ENCODE measurements at places on chromosomes 2 and 18.

- no peak for DNase-seq
These were observed 54.7 kb upstream of the UBE2E3 start for GRCh38 chr2:180925700-180926099.

GRCh38 chr2:129849559-129850160 is 129.8 kb upstream of the RAB6C start:
- DNase-seq = peak; percentile 52

GRCh38 chr18:48818329-48819254 is 132.2 kb downstream of the SMAD7 start:
- no peak for DNase-seq

DNA sequence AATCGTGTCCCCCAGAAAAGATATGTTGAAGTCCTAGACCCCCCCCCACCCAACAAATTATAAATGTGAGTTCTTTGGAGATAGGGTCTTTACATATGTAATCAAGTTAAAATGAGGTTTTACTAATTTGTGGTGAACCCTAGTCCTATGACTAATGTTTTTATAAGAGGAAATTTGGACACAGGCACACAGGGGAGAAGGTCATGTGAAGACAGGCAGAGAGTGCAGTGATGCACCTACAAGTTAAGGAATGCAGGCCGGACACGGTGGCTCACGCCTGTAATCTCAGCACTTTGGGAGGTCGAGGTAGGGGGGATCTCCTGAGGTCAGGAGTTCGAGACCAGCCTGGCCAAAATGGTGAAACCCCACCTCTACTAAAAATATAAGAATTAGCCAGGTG is 5.8 kb upstream of the PMAIP1 start:
- DNase-seq = no peak

DNA sequence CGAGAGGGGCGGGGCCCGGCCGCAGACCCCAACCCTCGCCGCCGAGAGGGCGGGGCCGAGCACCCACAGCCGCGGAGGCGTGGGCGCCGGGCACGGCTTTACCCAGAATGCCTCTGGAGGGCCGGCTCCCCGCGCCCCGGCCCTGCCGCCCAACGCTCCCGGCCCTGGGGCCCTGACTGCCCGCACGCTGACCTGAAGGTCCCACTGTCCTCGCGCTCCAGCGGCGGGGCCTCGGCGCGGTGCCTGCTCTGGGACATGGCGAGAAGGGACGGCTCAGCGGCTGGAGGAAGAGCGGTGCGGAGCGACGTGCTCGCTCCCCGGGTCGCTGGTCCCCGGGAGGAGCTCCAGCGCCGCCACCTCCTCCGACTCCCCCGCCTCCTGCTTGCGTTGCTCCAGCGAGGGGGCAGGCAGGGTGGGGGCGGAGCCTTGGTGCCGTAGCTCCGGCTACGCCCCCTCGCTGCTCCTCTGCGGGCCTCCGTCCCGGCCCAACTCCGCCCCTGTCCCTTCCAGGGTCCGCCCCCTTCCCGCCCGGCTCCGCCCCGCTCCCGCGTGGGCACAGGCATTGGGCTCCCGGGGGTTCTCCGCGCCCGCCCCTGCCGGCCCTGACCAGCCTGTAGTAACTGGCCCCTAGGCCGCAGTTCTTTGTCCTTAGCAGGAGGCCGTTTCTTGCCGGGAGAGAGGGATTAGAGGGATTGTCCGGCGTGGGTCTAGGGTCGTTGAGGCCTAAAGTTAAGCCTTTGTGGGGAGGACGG is at the start of the genes PJVK and PRKRA:
TSS of gene PJVK (plus strand) at position 605 of the 752 bp plus-strand sequence. CDS start 2,032 bp downstream, outside the sequence.
TSS of gene PRKRA (minus strand) at position 402 of the 752 bp plus-strand sequence. CDS start at position 257, 145 bp downstream.
- DNase-seq = peak; percentile 99

- DNase-seq = no peak
These were observed 194.3 kb downstream of the MYCN start for GRCh38 chr2:16134436-16135165.

GRCh38 chr2:55001716-55002115 is 48.5 kb downstream of the RTN4 start:
- no peak for DNase-seq

DNA sequence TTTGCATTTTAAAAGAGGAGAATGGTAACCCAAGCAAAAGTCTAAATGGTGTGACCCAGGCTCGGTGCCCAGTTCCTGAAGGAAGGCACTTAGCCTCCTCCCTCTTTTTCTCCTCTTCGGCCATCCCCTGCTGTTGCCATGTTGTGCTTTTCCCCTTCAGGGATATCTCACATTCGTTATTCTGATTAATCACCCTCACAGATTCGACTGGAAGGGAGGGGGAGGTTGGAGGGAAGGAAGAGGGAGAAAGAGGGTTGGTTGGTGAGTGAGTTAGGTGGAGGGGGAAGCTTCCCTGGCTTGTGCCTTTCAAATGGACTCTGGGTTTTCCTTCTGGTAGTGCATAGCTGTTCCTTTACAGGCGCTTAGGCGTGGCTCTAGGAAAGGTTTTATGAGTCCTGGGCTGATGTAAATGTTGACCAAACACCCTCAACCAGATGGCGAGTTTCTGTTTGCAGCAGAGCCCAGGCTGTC is 39.0 kb upstream of the LYPD6B start:
- DNase-seq = no peak

DNA sequence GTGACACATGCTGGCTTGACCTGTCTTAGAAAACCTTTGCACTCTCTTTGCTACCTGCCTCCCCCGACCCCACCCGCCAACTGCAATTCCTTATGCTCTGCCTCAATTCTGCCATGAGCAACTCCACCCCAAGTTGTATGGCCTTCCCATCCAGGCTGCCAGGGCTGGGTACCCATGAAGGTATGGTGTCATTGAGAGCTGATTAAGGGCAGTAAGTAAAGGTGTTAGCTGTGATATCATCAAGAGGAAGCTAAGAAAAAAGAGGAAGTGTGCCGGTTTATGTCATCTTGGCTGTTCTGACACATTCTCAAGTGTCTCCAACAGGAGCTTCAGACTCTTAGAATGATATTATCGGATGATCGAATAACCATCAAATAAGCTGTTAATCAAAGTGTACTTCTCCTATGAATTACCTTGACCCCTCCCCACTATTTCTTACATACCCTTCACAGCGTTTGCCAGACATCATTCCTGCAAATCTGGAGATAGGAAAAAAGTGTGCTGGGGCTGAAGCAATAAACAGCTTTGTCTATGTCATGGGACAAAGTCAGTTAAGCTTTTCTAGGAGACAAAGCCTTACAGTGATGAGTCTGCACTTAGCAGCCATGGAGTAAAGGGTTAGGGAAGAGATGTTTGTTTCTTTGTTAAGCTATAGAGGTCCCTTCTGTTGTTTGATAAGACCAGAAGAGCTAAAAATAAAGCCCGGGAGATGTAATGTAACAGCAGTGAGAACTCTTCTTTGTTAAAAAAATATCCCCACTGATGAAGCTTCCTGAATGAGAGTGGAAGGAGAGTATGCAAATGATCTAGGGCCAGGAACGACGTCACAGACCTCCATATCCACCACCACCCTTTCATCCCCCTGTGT is 40.4 kb upstream of the SMAD2 start:
- no peak for DNase-seq

- no peak for DNase-seq
These were observed 8.6 kb downstream of the KLF7 start for GRCh38 chr2:207157162-207157481.

- no peak for DNase-seq
These were observed 67.0 kb downstream of the CACNB4 start for GRCh38 chr2:152031747-152032306.

DNA sequence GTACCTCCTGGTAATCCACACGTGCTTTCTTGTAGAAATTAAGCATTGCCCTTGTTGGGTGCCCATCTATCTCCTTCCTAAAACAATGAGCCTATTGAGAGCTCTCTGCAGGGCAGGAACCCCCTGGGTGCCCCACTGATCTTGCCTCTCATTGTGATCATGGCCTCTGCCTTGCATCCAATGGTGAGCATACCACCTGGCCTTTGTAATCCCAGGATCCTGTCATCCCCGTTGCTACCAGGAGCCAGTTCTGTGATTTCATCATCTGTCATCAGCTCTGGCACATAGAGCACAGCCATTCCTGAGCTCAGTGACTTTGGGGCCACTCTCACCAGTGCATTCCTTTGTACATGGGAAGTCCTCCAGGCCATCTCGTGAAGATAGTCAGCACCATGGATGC is 381.0 kb upstream of the ID2 start:
- no peak for DNase-seq

GRCh38 chr18:23137097-23137635 is 1.9 kb downstream of the CABLES1 start:
- no peak for DNase-seq

- no peak for DNase-seq
These were observed 96.6 kb upstream of the RND3 start for GRCh38 chr2:150584081-150584480.
